Umbilical cord (tissue), 2 donors: ENCODE measurements at places on chromosomes 6 and 20.

DNA sequence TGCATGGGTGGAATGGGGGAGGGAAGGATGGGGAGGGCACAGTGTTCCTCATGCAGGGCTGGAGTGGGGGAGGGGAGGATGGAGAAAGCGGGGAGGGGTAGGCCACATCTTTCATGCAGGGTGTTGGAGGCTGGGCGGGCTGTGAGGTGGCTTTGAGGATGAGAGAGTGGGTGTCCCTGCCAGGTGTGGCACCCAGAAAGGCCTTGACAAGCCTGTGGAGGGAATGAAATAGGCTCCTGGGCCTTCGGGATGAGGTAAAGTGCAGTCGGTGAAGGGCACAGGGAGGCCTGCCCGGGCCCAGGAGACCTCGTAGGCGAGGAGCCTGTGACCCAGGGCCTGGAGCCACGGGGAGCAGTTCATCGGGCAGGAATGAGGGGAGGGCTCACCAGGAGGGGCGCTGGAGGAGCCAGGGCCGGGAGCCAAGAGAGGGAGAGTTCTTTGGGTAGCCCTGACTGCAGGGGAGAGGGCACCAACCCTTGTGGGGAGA lies 7.6 kb downstream of the CEBPB start:
- DNase-seq: no peak

DNA sequence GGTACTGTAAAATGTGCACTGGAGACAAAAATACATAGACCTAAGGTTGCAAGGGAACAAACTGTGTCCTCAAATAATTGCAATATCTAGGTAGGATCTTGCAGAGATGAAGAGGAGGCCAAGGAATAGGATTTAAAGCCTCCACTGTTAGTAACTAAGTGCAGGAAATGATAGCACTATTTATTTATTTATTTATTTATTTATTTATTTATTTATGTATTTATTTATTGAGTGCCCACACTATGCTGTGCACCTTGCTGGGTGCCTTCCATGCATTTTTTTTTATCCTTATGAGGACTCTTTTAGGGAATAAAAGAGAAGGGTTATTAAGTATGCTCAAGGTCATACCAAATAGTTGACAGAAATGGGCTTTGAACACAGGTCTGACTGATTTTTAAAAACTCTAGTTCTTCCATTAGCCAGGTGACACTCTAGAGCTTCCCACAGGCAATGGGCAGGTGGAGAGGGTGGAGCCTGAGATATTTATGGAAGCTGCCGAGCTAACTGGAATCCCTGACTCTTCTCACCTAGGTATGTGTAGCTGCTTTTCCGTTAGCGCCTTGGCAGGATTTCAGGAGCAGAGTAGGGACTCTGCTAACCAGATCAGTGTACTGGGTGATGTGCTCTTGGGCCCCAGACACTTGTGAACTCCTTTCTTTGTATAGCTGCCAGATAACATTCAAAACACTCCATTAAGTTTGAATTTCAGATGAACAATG lies 12.8 kb upstream of the NUP153 start:
- DNase-seq: no peak

- DNase-seq: peak; percentile 12
Measured at GRCh38 chr6:145138469-145139139, 596.7 kb downstream of the EPM2A start.

- no peak for DNase-seq
Measured at GRCh38 chr6:160412993-160413392, 64.8 kb downstream of the SLC22A3 start.

DNA sequence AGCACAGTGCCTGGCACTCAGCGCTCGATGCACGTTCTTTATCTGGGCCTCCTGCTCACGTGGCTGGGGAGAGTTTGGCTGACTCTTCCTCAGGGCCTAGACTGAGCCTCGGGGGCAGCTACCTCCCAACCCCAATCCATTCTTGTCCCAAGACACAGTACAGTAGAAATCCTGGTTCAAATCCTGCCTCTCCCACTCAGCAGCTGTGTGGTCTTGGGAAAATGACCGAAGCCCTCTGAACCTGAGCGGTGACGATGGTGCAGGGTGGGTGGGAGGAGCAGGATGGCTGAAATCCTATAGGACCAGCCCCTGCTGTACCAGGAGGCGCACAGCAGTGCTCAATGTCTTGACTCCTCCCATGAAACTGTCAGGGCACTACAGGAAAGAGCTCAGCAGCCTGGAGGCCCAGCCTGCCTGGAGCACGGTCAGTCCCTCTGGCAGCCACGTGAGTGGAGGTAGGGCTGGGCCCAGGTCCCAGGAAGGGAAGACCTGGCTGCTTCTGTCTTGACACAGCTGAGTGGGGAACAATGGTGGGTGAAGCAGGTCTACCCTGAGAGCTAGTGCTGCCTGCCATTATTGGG lies 31.5 kb downstream of the PDRG1 start:
- DNase-seq: no peak

- DNase-seq: no peak
Measured at GRCh38 chr6:159039885-159040258, 4.9 kb downstream of the TAGAP start.

GRCh38 chr6:41900861-41901260 lies 5.7 kb upstream of the USP49 start:
- DNase-seq: no peak

GRCh38 chr6:44329858-44330257 lies 12.6 kb upstream of the SPATS1 start:
- DNase-seq: no peak

GRCh38 chr6:135810486-135810885 lies 41.0 kb upstream of the PDE7B start:
- no peak for DNase-seq

- DNase-seq: no peak
Measured at GRCh38 chr6:128964233-128964755, 81.4 kb downstream of the LAMA2 start.

- DNase-seq: no peak
Measured at GRCh38 chr6:142531727-142532126, 229.9 kb downstream of the ADGRG6 start.

GRCh38 chr20:19543101-19543500 lies 215.0 kb upstream of the RIN2 start:
- DNase-seq: no peak

DNA sequence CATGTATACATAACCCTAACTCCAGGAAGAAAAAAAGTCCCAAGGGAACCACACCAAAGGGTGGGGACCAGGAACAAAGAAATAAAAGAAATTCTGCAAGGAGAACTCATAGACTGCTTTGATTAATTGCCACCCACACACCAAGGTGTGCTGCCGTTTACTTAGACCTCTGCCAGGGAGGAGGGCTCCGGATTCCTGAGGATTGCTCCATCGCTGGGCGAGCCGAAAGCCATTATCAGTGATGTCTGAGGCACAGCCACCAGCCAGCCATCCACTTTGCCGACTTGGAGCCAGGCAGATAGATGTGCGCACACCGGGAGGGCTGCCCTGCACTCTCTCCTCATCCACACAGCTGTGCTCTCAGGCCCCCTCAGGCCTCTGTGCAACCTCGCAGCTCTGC lies 272.7 kb upstream of the FOXQ1 start:
- peak; percentile 8 for DNase-seq

GRCh38 chr6:41654698-41655151 lies 16.5 kb downstream of the MDFI start:
- no peak for DNase-seq

DNA sequence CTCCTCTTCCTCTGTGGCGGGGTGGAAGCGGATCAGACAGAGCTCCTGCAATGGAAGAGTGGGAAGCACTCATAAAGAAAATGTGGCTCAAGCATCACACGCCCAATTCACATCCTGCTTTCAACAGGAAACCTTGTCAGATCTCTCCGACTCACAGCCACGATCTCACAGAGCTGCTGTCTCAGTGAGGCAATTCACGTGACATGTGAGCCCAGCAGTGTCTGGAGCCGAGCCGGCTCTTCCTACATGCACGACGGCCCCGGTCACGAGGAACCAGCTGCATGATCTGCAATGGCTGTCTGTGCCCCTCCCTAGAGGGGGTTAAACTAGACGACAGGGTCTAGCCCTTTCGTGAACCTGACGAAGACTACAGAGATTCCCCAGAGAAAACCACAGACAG lies 29.5 kb upstream of the TCFL5 start:
- no peak for DNase-seq

DNA sequence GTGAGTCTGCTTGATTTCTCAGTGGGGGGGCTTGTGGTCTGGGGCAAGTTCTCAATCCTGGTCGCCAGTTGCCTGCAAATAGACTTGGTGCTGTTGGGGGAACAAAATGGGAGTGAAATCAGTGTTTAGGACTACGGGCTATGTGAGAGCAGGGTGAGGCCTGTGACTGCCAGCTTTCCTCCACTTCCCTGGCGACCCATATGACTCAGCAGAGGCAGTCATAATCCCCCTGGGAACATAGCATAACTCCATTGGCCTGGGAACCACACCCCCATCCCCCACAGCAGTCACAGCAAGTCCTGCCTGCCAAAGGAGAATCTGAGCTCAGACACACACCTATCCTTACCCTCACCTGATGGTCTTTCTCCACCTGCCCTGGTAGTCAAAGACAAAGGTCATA lies 387.9 kb downstream of the LMBRD1 start:
- DNase-seq: no peak

DNA sequence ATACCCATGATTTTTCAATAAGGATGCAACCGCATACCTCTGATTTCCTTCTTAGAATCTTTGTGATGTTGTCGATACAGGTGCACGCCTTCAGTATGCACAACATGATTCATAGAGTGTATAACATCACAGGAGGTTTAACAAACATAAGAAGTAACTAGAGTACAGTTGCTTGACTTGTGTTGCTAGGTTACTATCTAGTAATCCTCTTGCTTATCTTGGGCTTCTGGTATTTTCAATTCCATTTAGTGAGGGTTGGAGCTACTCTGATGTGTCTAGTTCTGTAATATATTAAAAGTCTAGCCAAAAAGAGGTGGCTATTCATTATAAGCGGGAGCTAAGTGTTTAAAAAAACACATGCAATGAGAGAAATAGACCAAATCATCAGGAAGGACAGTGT lies 85.5 kb upstream of the TENT5A start:
- peak; percentile 95 for DNase-seq

GRCh38 chr6:100449239-100449691 lies 15.5 kb downstream of the SIM1 start:
- no peak for DNase-seq

GRCh38 chr20:45405571-45406259 lies 2.4 kb upstream of the DBNDD2 start:
- no peak for DNase-seq

DNA sequence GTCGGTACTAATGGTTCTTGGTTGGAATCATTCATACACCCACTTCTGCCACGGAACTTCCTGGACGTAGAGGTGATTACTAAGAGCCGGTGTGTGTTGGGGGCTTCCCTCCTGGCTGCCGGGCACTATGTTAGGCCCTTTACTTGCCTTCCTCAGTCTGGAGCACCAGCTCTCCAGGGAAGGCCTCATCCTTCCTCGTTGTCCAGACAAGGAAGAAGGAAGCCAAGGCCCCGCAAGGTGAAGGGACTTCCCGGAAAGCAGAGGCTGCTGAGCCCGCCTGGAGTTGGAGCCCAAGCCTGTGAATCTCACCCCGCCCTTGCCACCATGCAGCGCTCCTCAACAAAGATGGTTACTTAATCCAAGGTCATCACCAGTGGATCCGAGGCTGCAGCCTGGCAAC lies 26.2 kb downstream of the AAR2 start:
- DNase-seq: no peak

- DNase-seq: peak; percentile 70
Measured at GRCh38 chr20:54320148-54320607, 112.3 kb downstream of the PFDN4 start.

- no peak for DNase-seq
Measured at GRCh38 chr20:50427719-50428083, 82.5 kb upstream of the PTPN1 start.

DNA sequence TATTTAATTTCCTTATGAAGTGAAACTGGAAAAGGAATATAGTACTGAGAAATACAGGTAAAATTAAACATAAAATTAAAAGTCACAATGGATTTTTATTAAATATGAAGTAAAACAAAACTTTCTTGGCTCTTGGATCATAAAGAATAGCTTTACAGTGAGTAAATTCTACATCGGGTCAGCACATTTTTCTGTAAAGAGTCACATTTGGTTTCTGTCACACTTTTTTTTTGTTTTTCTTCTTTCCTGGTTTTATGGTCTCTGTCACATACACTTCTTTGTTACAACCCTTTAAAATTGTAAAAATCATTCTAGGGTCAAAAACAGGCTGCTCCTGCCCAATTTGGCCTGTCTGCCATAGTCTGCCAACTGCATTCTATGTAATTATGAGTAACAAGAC lies 254.4 kb upstream of the POU3F2 start:
- DNase-seq: no peak

GRCh38 chr6:77228279-77228678 lies 235.0 kb downstream of the HTR1B start:
- DNase-seq: no peak

GRCh38 chr6:69820438-69820837 lies 23.6 kb upstream of the LMBRD1 start:
- no peak for DNase-seq

GRCh38 chr20:38073307-38074071 lies 39.9 kb downstream of the RPRD1B start:
- DNase-seq: peak; percentile 80

GRCh38 chr6:42120895-42121865 lies 21.2 kb downstream of the C6orf132 start:
- peak; percentile 63 for DNase-seq

DNA sequence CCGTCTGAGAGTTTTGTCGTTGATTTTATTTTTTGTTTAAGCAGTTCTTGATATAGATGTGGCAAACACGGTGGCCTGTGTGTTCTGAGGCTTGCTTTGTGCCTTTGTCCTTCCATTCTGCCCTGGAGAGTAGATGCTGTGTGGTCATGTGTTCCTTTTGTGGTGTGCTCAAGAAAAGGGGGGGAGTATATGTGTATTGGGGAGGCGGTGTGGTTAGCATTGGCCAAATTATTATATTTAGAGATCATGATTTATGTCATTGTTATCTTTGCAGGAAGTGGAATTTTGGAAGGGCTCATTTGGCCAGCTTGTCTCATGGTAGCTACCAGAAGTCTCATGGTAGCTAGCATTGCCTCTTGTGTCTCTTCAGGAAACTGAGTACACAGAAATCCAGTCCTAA lies 16.4 kb downstream of the RREB1 start:
- no peak for DNase-seq

- no peak for DNase-seq
Measured at GRCh38 chr6:41714556-41715273, 20.7 kb downstream of the TFEB start.

DNA sequence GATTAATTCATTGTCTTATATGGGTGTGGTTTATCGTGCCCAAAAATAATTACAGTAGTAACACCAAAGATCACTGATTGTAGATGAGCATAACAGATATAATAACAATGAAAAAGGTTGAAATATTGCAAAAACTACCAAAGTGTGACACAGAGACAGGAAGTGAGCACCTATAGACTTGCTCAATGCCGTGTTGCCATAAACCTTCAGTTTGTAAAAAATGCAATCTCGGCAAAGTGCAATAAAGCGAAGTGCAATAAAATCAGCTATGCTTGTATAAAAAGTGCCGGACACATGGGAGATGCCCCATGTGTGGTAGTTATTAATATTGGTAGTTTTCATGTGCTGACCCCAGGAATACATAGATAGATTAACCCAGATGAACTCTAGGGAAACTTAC lies 192.6 kb downstream of the NRN1 start:
- DNase-seq: no peak
